ENCODE measurements at places on chromosomes 2 and 18.

DNA sequence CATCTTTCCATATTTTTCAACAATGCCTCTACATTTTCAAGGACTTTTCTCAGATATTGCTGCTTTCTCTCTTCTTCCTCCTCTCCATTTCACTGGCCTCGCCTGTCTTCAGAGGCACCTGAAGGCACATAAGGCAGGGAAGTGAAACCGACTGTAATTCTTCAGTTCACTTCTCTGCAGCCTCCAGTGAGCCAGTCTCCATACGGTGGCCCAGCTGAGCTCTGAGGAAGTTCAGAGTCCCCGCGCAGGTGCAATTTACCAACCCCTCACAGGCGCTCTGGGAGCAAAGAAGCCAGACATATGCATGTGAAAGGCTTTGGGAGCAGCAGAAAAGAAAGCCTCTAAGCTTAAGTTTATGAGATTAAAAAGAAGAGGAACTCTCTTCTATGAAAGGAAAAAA lies 12.4 kb downstream of the KLHL14 start:
- no peak for DNase-seq

DNA sequence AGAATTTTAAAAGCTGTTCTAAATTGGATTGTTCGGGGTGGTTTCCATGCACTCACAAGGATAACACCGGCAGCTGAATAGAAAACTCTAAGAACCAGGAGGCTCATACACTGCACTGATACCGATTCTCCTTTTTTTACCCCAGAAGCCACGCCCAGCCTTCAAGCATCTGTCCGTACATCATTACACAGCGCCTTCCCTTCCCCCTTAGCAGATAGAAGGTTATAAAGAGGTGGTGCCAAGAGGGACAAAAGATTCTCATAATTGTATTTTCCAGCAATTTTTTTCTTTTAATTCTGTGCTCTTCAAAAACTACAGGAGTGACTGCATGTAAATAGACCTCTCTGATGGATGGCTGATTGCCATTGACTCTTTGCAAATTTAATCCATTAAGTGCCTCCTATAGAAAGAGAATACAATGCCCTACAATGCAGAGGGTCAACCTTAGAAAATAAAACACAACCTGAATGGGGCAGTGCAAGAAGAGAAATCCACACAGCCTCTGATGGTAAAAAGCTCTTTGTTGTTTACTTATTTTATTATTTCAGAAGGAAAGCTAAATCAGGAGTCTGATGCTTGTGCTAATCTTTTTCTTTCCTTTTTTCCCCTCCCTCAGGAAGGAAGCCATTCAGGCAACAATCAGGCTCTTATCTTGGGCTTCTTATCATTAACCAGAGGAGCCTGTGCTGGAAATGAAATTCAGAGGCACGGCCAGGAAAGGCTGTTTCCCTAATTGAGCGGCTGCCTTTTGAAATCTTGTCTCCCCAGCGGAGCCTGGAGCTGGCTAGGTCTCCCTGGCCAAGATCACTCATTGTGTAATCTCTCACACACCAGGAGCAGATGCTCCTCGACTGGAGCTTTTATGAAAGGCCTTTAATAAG lies 198.9 kb upstream of the NABP1 start:
- DNase-seq, result no peak

- no peak for DNase-seq
Measured at GRCh38 chr2:16620590-16620989, 45.0 kb downstream of the CYRIA start.

GRCh38 chr2:134247679-134248078 lies 6.2 kb upstream of the MGAT5 start:
- DNase-seq, result no peak

- DNase-seq, result peak; percentile 9
Measured at GRCh38 chr18:26547646-26548414, 523 bp downstream of the KCTD1 start.

DNA sequence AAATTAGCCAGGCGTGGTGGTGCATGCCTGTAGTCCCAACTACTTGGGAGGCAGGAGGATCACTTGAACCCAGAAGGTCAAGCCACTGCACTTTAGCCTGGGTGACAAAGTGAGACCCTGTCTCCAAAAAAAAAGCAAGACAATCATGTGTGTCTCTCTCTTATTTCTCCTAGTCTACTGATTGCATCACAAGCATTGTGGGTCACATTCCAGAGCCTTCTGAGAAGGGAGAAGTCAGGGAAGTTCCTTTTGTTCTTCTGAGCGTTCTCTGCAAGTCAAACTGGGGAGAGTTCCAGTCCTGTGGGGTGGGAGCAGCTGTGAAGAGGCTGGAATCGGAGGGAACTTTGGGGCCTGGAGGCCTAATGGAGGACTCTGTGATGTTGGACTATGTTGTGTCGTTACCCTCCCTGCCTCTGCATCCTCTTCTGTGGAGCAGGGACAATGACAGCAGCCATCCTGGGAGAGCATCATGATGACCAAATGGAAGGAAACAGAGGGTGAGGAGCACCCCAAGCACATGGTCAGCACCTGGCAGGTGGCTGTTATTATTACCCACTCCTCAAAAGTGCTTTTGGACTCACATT lies 115.4 kb downstream of the MRO start:
- no peak for DNase-seq

DNA sequence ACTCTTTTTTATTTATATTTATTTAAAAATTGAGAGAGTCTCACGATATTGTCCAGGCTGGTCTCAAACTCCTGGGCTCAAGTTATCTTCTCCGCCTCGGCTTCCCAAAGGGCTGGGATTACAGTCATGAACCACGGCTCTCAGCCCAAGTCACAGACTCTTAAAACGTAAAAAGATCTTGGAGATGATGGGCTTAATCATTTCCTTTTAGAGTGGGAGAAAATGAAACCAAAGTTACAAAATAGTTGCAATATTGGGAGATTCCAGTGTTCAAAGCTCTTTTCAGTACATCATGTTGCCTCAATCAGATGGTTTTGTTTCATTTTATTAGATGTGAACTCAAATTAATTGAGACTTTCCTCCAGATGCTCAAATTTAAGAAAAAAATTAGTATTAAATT lies 151.4 kb upstream of the XPO1 start:
- DNase-seq, result no peak

GRCh38 chr2:172087207-172087779 lies 2.0 kb downstream of the DLX1 start:
- DNase-seq, result no peak

- no peak for DNase-seq
Measured at GRCh38 chr2:46066601-46067000, 230.6 kb upstream of the EPAS1 start.

DNA sequence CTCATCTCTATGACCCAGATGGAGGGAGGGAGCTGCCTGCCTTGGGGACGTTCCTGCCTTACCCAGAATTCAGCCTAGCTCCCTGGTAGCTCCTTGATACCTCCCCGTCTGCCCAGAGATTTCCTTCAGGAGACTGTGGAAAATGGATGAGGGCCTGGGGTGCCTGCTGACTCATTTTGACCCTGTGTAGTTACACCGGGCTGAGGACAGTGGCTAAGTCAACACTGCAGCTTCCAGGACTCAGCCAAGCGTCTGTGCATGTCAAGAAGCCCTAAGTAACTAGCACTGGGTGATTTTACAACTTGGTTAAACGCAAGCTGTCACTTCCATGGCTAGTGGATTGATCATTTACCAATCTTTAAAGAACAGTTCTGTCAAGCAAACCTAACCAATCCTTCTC lies 23.3 kb upstream of the EPAS1 start:
- DNase-seq, result no peak

GRCh38 chr2:134220344-134220974 lies 33.4 kb upstream of the MGAT5 start:
- no peak for DNase-seq

DNA sequence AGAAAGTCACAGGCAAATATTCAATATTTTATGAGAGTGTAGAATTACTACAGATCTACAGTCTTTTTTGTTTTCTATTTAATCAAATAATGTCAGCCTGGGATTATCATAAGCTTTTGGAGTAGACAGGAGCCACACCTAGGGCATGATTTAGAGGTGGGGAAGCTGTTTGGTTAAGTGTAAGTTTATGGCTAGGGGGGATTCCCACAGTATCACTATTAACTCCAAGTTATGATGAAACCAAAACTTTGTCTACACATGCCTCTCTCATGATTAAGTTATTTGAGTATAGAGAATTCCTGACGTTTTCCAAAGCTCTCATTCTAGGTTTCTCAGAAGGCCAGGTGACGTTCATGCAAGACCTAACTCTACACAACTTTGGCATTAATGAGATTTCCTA lies 2.1 kb downstream of the SERPINB10 start:
- no peak for DNase-seq

DNA sequence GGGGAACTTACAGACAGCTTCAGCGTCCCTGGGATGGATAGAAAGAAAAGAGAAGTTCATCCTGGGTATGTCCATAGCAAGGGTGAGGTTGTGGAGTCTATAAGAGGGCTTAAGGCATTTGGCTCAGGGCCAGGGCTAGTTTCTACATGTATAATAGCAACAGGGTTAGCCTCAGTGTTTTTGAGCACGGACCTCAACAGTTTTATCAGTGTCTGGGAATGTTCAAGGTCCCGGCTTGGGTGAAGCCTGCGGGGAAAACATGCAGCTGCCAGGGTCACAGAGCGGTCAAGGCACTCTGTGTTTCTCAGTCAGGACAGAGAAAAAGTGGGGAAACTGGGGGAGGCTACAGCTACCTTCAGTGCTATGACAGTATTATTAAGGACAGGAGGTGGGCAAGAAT lies 427.7 kb upstream of the HS6ST1 start:
- no peak for DNase-seq

- DNase-seq, result no peak
Measured at GRCh38 chr2:99858951-99859596, 283.3 kb downstream of the AFF3 start.

DNA sequence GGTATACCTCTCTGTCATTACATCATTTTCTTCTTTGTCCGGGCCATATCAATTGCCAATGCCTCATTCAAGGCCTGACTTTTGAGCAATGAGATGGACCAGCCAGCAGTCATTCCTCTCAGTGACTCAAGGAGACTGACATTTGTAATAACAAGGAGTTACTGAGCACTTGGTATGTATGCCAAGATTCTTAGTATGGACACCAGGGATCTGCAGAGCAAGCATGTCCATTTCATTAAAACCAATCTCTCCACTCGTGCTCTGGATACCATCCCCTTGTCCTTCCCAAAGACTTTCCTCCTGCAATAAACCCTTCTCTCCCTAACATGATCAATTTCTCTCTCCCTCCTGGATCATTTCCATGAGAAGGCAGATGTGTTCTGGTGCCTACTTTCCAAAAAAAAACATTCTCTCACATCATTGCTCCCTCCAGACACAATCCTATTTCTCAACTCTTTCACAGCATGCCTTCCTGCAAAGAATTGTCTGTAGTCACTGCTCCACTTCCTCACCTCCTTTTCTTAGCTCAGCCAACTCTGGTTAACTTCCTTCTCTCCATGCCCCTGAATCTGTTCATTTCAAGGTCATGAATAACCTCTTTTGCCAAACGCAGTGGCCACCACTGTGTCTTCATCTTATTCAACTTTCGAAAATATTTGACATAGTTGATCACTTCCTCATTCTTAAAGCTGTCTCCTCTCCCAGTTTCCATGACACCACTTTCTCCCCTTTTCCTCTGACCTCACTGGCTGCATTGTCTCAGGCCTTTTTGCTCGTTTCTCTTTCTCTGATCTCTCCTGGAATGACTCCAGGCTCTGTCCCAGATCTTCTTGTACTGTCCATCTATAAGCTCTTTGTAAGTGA lies 102.8 kb upstream of the CYP1B1 start:
- DNase-seq, result no peak

GRCh38 chr2:233456111-233456510 lies 101.8 kb downstream of the DGKD start:
- DNase-seq, result no peak

GRCh38 chr2:175008801-175009495 lies 3.8 kb upstream of the CHN1 start:
- DNase-seq, result no peak

DNA sequence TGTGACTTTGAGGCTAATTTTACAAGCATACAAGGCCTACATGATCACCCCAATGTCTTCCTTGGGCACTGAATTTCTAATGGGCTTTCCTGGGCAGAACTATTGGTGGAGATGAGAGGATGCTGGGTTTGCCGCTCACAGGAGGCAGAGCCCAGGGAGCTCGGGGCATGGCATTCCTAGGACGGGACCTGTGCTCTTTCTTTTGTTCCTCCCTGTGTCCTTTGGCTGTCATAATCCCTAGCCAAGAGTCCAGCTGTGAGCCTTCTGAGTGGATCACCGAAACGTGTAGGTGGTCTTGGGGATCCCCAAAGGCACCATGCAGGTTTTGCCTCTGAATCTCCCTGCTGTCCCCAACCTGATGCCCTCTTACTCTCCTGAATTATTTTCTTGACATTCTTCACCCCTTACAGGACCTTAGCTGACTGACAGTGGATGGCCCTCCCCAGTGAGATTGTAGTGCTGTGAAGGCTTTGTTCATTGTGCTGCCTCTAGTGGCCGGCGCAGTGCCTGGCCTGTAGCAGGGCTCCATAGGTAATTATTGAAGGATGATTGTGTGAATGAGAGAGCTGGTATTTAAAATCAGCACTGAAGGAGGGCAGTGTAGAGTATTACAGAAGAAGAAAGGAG lies 221.9 kb downstream of the ZNF407 start:
- DNase-seq, result no peak

- DNase-seq, result no peak
Measured at GRCh38 chr2:205969584-205969983, 116.4 kb downstream of the INO80D start.

DNA sequence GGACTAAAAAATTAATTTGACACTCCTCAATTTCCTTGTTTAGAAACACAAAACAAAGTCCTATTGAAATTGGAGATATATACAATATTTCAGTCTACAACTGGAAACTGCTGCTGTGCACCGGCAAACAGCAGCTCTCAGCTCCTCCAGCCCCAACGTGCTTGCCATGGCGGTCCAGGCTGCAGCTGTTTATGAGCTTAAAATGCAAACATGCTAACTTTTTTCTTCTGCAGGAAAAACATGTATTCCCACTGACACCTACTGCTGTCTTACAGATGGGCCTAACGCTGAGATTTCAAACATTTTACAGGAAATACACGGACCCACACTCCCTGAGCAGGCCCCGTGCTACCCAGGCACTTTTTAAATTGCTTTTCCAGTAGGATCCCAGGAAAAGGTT lies 195.5 kb downstream of the BCL11A start:
- no peak for DNase-seq

- no peak for DNase-seq
Measured at GRCh38 chr18:8435376-8435775, 173.9 kb upstream of the RAB12 start.

DNA sequence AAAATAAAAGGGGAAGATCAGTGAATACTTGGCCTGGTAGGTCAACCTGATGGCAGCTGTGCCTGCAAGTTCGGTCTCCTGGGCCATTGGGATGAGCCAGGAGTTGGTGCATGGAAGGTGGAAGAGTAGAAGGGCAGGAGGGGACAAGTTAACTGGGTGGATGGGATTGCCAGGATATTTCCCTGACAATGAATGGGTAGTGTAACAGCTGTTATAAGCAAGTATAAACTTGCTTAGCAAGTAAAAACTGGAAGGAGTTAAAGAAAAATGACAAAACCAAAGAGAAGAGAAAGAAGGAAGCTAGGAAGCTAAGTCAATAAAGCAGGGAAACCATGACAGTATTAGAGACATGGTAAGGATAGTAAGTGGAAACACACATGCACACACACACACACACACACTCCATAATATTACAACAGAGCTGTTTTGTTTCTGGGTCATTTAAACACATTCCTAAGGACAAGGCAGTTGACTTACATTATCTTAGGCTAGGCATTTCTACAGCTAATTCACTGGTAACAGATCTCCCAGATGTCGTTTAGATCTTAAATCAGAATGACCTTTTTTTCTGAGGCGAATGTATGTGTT lies 29.7 kb downstream of the MEP1B start:
- DNase-seq, result no peak

Measured in activated CD8-positive, alpha-beta memory T cell treated with anti-CD3 and anti-CD28 coated beads for 1 hour (primary cell).